ENCODE measurements at places on chromosomes 3 and 15. TPM values are rescaled to one million over a fixed set of nuclear protein-coding genes. Genes with fewer than 3 reads are reported as not detected.

DNA sequence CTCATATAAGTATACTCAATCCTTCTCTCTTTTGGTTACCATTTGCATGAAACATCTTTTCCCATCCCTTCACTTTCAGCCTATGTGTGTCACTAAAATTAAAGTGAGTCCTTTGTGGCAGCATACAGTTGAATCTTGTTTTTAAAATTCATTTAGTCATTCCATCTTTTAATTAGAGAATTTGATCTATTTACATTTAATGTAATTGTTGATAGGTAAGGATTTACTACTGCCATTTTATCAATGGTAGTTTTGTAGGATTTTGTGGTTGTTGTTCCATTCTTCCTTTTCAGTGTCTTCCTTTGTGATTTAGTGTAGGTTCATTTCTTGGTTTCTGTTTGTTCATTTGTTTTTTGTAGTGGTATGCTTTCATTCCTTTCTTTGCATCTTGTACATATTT is 191.9 kb upstream of the CTNNB1 start:
- H3K27me3 ChIP-seq, result peaks cover 3% of the 10 kb centered on the region
- no peak overlapping the region for H3K27ac ChIP-seq
- no peak overlapping the region for H3K4me3 ChIP-seq
- no peak for DNase-seq
- H3K36me3 ChIP-seq, result peaks cover 1% of the 10 kb centered on the region

- H3K4me1 ChIP-seq, result no peaks in the 10 kb centered on the region
- H3K27ac ChIP-seq, result no peak overlapping the region
- no peak overlapping the region for H3K4me3 ChIP-seq
- H3K27me3 ChIP-seq, result no peaks in the 10 kb centered on the region
These were observed 311.4 kb downstream of the PDCD6IP start for GRCh38 chr3:34109846-34110245.

DNA sequence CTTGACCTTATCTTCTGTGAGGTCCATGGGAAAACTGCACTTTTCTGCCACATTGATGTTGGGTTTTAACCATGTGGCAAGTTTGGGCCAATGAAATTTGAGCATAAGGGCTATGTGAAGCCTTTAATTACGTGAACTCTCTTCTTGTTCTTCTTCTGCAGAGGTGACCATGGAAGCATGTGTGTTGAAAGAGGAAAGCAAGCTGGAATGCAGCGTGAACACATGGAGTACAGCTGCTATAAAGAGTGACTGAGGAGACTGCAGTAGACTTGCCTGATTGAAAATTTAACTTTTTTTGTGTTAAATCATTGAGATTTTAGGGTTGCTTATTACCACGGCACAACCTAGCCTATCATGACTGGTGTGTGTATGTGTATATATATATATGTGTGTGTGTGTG is 347.3 kb downstream of the ZIC1 start:
- no peaks in the 10 kb centered on the region for H3K4me1 ChIP-seq
- DNase-seq, result no peak
- H3K36me3 ChIP-seq, result no peaks in the 10 kb centered on the region
- no peak overlapping the region for H3K4me3 ChIP-seq

GOLGA8S gene
- 1.2 TPM for total RNA-seq

DNA sequence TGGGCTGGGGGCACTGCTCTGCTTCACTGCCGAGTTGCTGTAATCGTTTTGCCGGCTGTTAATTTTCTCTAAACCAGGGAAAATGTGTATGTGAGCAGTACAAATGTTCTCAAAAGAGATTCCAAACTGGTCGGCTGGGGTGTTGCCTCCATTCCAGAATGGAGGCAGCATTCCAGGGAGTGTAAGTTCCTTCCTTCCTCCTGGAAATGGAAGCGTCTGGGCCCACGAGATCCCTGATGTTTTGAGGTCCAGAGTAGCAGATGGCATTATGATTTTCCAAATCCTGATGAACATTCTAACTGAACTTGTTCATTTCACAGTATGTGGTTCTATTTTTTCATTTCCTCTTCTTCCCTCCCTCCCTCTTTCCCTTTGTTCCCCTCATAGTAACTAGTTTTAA is 64.4 kb upstream of the SKOR1 start:
- peaks cover 53% of the 10 kb centered on the region for H3K4me1 ChIP-seq
- no peak overlapping the region for H3K27ac ChIP-seq
- DNase-seq, result no peak
- H3K36me3 ChIP-seq, result peaks cover 16% of the 10 kb centered on the region
- no peaks in the 10 kb centered on the region for H3K27me3 ChIP-seq

DNA sequence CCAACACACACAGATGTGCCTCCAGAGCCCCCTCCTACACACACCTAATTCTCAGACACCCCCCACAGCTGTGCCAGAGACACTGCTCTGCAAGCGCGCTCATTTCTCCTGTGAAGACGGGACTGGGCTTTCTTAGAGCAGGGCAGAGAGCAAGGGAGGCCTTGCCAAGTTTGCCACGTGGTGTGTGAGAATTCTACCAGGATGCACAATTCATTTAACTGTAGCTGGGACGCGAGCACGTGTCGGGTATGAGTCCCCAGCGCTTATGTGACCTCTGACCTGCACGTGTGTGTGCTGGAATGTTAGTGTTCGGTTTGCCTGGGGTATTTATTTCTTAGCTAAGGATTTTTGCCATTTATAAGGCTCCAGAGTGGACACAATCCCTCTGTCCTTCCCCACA is 37.0 kb downstream of the FEM1B start:
- no peaks in the 10 kb centered on the region for H3K4me1 ChIP-seq
- H3K27me3 ChIP-seq, result peaks cover 2% of the 10 kb centered on the region
- peak; percentile 7 for DNase-seq
- no peak overlapping the region for H3K27ac ChIP-seq
- no peaks in the 10 kb centered on the region for H3K36me3 ChIP-seq

DNA sequence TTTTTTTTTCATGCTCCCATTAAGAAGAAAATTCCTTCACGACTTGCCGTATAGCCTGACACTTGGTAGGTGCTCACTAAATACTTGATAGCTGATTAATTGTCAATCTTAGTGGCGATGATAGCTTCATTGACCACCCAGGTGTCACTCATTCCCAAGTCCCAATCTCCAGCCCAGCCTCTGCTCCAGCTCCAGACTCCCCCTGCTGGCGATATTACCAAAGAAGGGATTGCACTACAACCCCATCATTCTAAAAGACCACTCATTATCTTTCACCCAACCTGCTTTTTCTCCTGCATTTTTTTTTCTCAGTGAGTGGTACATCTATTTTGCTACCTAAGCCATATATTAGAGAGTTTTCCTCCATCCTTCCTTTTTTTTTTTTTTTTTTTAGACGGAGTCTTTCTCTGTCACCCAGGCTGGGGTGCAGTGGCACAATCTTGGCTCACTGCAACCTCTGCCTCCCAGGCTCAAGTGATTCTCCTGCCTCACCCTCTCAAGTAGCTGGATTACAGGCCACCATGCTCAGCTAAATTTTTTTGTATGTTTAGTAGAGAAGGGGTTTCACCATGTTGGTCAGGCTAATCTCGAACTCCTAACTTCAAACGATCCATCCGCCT is 19.5 kb upstream of the COMMD2 start:
- H3K27ac ChIP-seq, result no peak overlapping the region
- H3K4me3 ChIP-seq, result no peak overlapping the region
- H3K36me3 ChIP-seq, result no peaks in the 10 kb centered on the region
- DNase-seq, result no peak
- no peaks in the 10 kb centered on the region for H3K4me1 ChIP-seq

- no peak overlapping the region for H3K4me3 ChIP-seq
- no peak overlapping the region for H3K27ac ChIP-seq
- no peaks in the 10 kb centered on the region for H3K4me1 ChIP-seq
- H3K27me3 ChIP-seq, result no peaks in the 10 kb centered on the region
These were observed 156.4 kb upstream of the PPP2R3A start for GRCh38 chr3:135809021-135809634.

DNA sequence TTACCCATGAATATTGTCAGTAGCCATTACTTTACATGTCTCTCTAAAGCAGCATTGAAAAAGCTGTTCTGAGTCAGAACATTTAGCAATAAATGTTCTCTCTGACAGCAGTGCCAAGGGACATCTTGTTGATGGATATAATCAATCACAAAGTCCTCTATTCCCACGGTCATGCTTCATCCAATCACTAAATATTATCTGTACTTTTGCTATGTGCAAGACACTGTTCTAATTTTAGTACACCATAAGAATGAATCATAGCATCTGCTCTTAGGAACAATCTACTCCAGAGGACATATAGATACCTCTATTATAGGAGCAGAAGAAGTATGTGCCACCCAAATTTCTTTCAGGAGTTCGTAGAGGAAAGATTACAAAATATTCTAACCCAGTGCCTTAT is 142.5 kb upstream of the MBNL1 start:
- peaks cover 7% of the 10 kb centered on the region for H3K4me1 ChIP-seq
- H3K27me3 ChIP-seq, result no peaks in the 10 kb centered on the region
- no peak overlapping the region for H3K27ac ChIP-seq
- H3K4me3 ChIP-seq, result no peak overlapping the region
- no peaks in the 10 kb centered on the region for H3K36me3 ChIP-seq

- H3K27me3 ChIP-seq, result peaks cover 48% of the 10 kb centered on the region
- peaks cover 6% of the 10 kb centered on the region for H3K4me1 ChIP-seq
- H3K4me3 ChIP-seq, result no peak overlapping the region
- no peak for DNase-seq
- H3K27ac ChIP-seq, result no peak overlapping the region
- no peaks in the 10 kb centered on the region for H3K36me3 ChIP-seq
These were observed 111.5 kb downstream of the SEMA5B start for GRCh38 chr3:122916084-122916483.

TM4SF4 gene
- total RNA-seq, result not detected

RTP1 gene
- not detected for total RNA-seq

DNA sequence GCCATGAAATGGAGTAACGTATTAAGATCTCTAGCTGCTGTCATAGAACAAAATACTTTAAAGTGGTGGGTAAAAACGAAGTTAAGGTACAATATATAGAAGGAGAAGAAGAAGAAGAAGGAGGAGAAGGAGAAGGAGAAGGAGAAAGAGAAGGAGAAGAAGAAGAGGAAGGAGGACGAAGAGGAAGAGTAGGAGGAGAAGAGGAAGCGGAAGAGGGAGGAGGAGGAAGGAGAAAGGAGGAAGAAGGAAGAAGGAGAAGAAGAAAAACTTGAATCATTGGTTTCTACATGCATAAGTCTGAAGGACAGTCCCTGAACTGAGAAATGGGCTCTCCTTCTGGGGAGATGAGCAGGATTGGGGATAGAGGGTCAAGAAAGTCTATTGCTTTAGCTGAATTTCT is 22.4 kb downstream of the WWTR1 start:
- H3K27ac ChIP-seq, result no peak overlapping the region
- H3K4me1 ChIP-seq, result no peaks in the 10 kb centered on the region
- no peak for DNase-seq

ECE2 gene
- total RNA-seq, result not detected

GRCh38 chr3:184845819-184846218 is 33.9 kb downstream of the VPS8 start:
- no peak overlapping the region for H3K4me3 ChIP-seq
- no peak for DNase-seq
- H3K4me1 ChIP-seq, result no peaks in the 10 kb centered on the region

GRK7 gene
- total RNA-seq, result not detected

MST1R gene
- 2.9 TPM for total RNA-seq

RBP2 gene
- total RNA-seq, result not detected

SNTN gene
- total RNA-seq, result not detected

DNA sequence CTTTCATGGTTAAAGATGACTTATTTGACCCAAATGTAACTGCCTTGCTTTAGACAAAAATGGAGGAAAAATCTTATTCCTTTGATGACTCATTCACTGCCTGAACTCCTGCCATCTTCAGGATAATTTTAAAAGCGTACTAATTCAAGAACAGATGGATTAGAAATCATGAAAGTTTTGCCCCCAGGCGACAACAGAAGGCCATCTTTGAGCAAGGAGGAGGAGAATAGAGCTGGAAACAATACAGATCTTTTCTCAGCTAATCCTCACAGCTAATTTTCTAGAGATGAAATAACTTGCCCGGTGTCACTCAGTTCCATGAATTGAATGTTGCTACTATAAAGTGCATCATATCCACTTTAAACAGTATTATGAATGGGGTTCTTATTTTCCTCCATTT is 324.7 kb upstream of the RARB start:
- H3K36me3 ChIP-seq, result no peaks in the 10 kb centered on the region
- no peaks in the 10 kb centered on the region for H3K27me3 ChIP-seq
- no peak overlapping the region for H3K4me3 ChIP-seq
- no peak for DNase-seq
- H3K27ac ChIP-seq, result no peak overlapping the region

ADAMTS9 gene
- not detected for total RNA-seq

SLCO2A1 gene
- not detected for total RNA-seq

TRA2B gene
- 243 TPM for total RNA-seq

GRCh38 chr3:43759297-43759782 is 68.6 kb downstream of the ABHD5 start:
- peaks cover 14% of the 10 kb centered on the region for H3K4me1 ChIP-seq
- no peak overlapping the region for H3K4me3 ChIP-seq
- no peak for DNase-seq
- no peaks in the 10 kb centered on the region for H3K27me3 ChIP-seq
- peaks cover 1% of the 10 kb centered on the region for H3K36me3 ChIP-seq

- no peak for DNase-seq
- H3K27me3 ChIP-seq, result peaks cover 5% of the 10 kb centered on the region
- H3K4me1 ChIP-seq, result no peaks in the 10 kb centered on the region
- no peak overlapping the region for H3K27ac ChIP-seq
- no peak overlapping the region for H3K4me3 ChIP-seq
- H3K36me3 ChIP-seq, result no peaks in the 10 kb centered on the region
These were observed 71.7 kb downstream of the FBN1 start for GRCh38 chr15:48573780-48574179.

DNA sequence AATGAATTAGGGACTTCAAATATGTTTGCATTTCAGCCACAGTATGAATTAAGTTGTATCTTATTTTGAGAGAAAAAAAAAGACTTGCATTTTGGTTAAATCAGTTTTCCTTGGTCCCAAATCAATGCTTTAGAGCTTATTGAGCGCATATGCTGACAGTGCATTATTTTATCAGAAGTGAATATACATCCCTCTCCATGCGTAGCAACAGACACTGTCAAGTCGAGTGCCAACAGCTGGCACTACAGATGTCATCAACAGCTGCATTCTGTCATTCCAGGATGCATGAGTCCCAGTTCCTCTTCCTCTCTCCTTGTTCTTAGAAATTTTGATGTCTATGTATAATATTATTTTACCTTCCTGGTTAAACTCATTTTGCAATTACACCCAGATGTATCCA is 156.1 kb upstream of the FOXB1 start:
- peaks cover 4% of the 10 kb centered on the region for H3K27me3 ChIP-seq
- no peak overlapping the region for H3K4me3 ChIP-seq
- no peak for DNase-seq
- H3K4me1 ChIP-seq, result no peaks in the 10 kb centered on the region
- no peak overlapping the region for H3K27ac ChIP-seq

SH2D7 gene
- total RNA-seq, result not detected

OR4M2 gene
- not detected for total RNA-seq

LMOD3 gene
- not detected for total RNA-seq

ROPN1 gene
- not detected for total RNA-seq

CDHR4 gene
- total RNA-seq, result not detected

GRCh38 chr15:38826880-38827279 is 262.3 kb upstream of the RASGRP1 start:
- H3K4me3 ChIP-seq, result no peak overlapping the region
- peaks cover 13% of the 10 kb centered on the region for H3K27me3 ChIP-seq
- no peak overlapping the region for H3K27ac ChIP-seq
- no peaks in the 10 kb centered on the region for H3K4me1 ChIP-seq
- DNase-seq, result no peak
- H3K36me3 ChIP-seq, result no peaks in the 10 kb centered on the region

SEMA3G gene
- total RNA-seq, result 0.06 TPM

GALNT15 gene
- total RNA-seq, result not detected
